ENCODE measurements at places on chromosomes 1 and 21. TPM values are rescaled to one million over a fixed set of nuclear protein-coding genes. Genes with fewer than 3 reads are reported as not detected.

CYP4A22 gene
- under 0.01 TPM for total RNA-seq

- DNase-seq, result no peak
These were observed 50.3 kb downstream of the GRIK3 start for GRCh38 chr1:36984026-36984425.

DNA sequence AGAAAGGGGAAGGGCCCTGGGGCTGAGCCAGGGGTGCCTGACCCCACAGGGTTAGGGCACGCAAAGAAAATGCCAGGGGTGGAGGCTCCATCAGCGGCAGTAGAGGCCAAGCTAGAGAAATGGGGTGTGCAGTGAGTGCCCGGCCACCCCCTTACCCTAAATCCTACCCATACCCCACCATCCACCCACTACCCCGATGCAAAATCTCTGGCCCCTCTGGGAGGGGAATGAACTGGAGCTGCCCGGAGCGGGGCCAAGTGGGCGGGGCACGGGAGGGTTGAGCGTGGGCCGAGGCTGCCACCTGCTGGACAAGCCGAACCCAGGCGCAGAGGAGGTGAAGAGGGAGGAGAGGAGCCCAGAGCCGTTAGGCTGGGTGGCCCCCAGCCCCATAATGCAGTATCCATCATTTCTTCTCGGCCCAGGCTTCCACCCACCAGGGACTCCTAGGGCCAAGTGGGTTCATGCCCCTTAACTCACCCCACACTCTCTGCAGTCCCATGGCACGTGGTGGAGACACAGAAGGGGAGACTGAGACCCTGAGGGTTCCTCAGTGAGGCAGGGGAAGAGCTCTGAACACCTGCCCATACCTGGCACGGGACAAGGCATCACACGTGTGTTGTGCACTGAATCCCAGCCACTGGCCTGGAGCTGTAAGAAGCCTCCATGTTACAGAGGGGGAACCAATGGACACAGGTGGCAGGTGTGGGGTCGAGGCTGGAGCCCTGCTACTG is 1.4 kb upstream of the C1QC start:
- peak; percentile 33 for DNase-seq

HLX gene
- total RNA-seq, result 8.1 TPM

- peak; percentile 75 for DNase-seq
These were observed 526 bp upstream of the SLC25A24 start for GRCh38 chr1:108200687-108201051.

SYT6 gene
- not detected for total RNA-seq

DNA sequence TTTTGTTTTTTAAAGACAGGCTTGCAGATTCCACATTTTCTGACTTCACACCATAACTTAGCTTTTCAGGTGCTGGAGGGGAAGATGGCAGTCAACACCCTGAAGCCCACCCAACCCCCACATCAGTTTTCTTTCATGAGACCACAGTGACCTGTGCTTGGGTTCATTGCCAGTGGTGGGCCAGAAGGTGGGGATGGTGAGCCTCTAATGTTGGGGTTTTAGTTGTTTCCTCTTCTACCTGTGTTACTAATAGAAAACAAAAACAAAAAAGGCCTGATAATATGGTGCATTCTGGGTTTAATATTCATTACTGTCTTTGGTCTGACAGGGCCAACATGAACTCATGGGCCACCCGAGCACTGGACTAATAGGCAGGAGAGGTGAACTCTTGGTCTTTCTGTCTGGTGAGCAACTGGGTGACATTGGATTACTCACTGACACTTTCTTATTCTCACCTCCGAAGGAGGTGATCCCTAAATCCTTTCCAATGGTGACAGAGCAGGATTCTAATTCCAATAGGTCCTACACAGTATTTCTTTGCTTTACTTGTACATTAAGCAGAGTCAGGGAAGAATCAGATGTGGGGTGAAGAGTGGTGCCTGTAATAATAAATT is 132.8 kb downstream of the CLIC6 start:
- DNase-seq, result peak; percentile 31

FAM3B gene
- total RNA-seq, result under 0.01 TPM

MYOG gene
- total RNA-seq, result not detected

ATP1A2 gene
- total RNA-seq, result not detected

DNA sequence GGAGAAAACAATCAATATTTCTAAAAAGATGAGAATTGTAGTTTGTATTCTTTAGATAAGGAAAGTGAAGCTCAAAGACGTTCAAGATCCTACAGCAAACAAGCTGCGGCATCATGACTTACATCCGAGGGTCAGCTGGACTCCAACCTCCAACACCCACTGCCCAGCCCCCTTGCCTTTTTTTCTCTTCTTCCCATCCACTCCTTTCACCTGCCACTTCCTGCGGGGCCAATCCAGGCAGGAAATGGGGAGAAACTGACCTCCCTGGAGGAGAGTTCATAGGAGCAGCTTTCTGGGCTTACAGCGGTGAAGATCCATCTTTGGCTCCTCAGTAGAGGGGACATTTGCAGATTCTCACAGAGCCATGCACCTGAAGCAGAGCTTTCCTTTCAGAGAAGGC is 361.5 kb downstream of the PTPRU start:
- DNase-seq, result no peak

DNA sequence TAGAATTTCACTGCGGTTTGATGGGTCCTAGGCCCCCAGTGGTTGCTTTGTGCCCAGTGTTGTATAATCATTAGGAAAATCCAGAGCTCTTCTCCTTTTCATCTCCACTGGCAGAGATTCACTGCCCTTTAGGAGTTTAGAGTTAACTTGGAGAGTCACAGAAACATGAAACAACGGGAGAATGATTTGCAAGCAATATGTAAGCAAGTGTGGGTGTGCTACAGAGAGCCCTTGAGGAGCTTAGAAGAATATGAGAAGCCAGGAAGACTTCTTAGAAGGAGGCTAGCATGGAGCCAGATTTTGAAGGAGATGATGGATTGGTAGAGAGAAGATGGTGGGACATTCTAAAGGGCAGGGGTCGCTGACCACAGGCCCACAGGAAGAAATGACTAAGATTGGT is 327.3 kb downstream of the ZNF326 start:
- DNase-seq, result no peak
